ENCODE measurements at places on chromosomes 12 and 14.

GRCh38 chr12:18373181-18373580, 111.9 kb downstream of the PIK3C2G start:
- DNase-seq = no peak

- DNase-seq = no peak
Measured at GRCh38 chr12:51186465-51187085, 13.6 kb upstream of the TFCP2 start.

DNA sequence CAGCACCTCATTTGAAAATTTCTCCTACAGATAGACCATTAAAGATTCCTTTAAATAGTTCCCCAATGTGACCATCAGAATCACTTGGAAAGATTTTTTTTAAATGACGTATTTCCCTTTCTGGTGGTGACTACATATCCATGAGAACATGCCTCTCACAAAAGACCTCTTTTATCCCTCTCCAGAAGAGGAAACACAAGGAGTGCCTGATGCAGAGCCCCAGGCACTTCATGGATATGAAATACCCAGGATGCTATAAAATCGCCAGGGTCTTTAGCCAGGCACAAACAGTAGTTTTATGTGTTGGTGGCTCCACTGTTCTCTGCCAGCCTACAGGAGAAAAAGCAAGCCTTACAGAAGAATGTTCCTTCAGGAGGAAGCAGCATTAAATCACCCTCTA, 97.1 kb downstream of the ETNK1 start:
- no peak for DNase-seq

GRCh38 chr12:106594447-106594846, 11.6 kb downstream of the RFX4 start:
- no peak for DNase-seq

- no peak for DNase-seq
Measured at GRCh38 chr12:50611021-50611744, 106.4 kb downstream of the DIP2B start.

DNA sequence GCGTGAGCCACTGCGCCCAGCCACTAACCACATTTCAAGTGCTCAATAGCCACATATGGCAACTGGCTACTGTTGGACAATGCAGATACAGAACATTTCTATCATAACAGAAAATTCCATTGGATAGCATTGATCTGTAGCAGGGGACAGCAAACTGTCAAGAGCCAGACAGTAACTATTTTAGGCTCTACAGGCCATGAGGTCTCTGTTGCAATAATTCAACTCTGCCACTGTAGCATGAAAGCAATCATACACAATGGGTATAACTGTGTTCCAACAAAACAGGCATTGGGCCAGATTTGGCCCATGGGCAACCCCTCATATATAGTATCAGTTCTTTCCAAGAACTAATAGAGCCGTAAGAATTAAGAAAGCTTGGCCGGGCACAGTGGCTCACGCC, 8.0 kb downstream of the CSRNP2 start:
- DNase-seq = no peak

DNA sequence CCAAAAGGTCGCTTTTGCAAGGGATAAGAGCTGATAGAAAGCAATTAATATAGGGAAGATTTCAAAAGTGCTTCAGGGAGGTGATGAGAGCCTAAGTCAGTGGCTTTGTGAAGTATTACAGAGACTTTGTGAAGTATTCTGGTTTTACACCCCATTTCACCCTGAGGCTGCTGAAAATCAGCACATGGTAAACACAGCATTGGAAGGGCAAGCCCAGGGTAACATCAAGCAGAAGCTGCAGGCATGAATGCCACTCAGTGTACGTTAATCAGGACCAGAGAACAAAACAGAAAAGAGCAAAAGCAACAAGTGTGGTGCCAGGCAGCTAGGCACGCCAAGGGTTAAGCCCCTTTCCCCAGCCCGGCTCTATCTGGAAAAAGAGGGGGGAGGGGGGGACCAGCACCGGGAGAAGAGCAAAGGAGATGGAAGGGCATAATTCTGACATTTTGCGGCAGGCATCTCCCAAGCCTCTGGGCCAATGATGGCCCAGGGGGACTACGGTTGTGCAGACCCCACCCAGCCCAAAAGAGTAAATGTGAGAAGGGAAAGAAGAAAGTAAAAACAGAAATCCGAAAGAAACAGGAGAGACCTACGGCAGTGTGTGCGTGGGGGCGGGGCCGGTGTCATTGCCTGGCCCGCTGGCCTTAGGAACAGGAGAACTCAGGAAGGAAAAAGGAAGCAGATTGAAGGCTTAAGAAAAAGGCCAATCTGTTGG, 58.9 kb downstream of the DHRS2 start:
- no peak for DNase-seq

GRCh38 chr12:120686690-120687577, at the start of gene MLEC:
MLEC (plus strand) TSS chr12:120687149; CDS start chr12:120687297, 148 bp downstream.
- DNase-seq = peak; percentile 97

DNA sequence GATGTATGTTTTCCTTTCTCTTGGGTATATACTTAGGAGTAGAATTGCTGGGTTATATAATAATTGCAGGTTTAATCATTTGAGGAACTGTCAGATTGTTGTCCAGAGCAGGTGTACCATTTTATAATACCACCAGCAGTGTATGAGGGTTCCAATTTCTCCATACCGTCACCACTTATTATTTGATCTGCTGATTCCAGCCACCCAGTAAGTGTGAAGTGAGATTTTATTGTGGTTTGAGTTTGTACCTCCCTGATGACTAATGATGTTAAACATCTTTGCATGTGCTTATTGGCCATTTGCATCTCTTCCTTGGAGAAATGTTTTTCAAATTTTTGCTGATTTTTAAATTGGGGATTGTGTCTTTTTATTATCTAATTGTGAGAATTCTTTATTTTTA, 15.1 kb downstream of the NCKAP5L start:
- DNase-seq = no peak

- no peak for DNase-seq
Measured at GRCh38 chr12:1592444-1593173, 1.8 kb downstream of the FBXL14 start.

- DNase-seq = no peak
Measured at GRCh38 chr12:107329569-107330324, 236.4 kb upstream of the CRY1 start.

GRCh38 chr12:109255377-109255776, 53.7 kb downstream of the FOXN4 start:
- DNase-seq = no peak

- no peak for DNase-seq
Measured at GRCh38 chr12:102642199-102642598, 161.8 kb upstream of the IGF1 start.
